ENCODE measurements at places on chromosomes 13 and 19. TPM values are rescaled to one million over a fixed set of nuclear protein-coding genes. Genes with fewer than 3 reads are reported as not detected.
A peak's percentile ranks its signal among the peaks of the same experiment; 100 is the strongest.

ZNF93 gene
- total RNA-seq: 17.0 TPM

S1PR2 gene
- 9.4 TPM for total RNA-seq

ZNF440 gene
- 6.4 TPM for total RNA-seq

FGF22 gene
- total RNA-seq: not detected

ANGPTL8 gene
- not detected for total RNA-seq

ZIK1 gene
- 3.4 TPM for total RNA-seq

KLK15 gene
- total RNA-seq: not detected

ATP4B gene
- not detected for total RNA-seq

KIR3DL1 gene
- total RNA-seq: not detected

PCSK4 gene
- 2.7 TPM for total RNA-seq

AKT1S1 gene
- 19.6 TPM for total RNA-seq

ZNF844 gene
- 2.5 TPM for total RNA-seq

GRCh38 chr13:36000028-36000427 is 131.2 kb downstream of the DCLK1 start:
- H3K36me3 ChIP-seq: no peaks in the 10 kb centered on the region
- no peak for DNase-seq
- no peaks in the 10 kb centered on the region for H3K27me3 ChIP-seq
- no peaks in the 10 kb centered on the region for H3K4me1 ChIP-seq

DNA sequence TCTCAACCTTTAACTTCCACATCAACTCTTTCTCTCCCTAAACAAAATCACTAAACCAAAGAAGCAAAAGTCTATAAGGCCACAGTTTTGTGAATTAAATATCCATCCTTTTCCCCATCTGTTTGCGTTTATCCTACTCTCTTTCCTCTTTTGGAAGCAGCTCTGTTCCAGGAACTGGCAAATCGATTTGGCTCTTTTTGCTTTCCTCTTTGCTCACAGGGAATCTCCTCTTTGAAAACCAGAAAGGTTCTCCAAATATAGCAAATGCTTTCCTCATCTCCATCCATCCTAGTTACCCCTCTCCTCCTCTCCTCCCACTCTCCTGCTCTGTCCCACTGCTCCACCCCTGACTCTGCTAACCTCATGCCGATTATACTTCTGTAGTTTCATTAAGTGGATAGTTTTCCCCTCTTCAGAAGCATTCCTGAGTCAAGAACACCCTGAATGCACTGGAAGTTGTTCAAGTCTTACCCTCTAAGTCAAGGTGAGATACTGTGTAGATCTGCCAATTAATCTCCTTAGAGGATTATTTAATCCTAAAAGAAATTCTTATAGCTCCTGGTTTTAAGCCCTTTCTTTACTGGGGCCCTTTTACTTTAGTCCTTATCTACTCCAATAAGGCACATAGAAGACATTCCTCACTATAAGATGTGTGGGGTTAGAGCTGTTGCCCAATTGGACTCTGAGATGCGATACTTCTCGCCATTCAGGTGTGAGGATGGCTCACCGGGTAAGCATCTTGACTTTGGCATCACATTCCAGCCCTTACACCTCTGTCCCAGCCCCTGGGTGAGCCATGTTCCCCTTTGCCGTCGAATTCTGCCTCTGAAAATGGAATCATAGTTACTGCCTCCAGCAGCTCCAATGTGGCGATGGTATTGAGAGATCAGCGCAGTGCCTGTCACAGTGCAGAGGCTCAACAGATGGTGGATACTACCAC is 67.6 kb downstream of the COL4A2 start:
- H3K27me3 ChIP-seq: peaks cover 36% of the 10 kb centered on the region
- no peaks in the 10 kb centered on the region for H3K36me3 ChIP-seq
- H3K4me1 ChIP-seq: no peaks in the 10 kb centered on the region
- no peak overlapping the region for H3K4me3 ChIP-seq
- H3K27ac ChIP-seq: no peak overlapping the region
- no peak for DNase-seq

DNA sequence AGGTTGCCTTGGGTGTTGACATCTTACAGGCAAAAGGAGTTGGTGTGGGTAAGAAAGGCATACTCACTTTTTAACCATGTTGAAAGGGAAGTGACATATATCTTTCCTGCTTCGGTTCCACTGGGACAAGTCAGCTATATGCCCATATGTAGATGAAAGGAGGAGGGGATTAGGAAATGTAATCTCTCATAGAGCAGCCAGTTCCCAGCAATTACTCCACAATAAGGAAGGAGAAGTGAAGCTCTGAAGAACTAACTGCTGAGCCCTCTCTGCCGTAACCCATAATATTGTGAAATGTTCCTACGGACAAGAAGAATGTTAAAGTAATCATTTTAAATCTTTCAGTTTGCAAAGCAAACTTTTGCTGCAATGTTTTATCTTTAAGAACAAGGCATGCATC is 82.2 kb downstream of the EDNRB start:
- no peaks in the 10 kb centered on the region for H3K4me1 ChIP-seq
- H3K36me3 ChIP-seq: no peaks in the 10 kb centered on the region
- H3K27me3 ChIP-seq: no peaks in the 10 kb centered on the region
- no peak for DNase-seq

GRCh38 chr19:40621966-40622772 is 21.0 kb downstream of the LTBP4 start:
- no peak overlapping the region for H3K4me3 ChIP-seq
- H3K27me3 ChIP-seq: no peaks in the 10 kb centered on the region
- H3K4me1 ChIP-seq: peaks cover 13% of the 10 kb centered on the region
- H3K36me3 ChIP-seq: peaks cover 48% of the 10 kb centered on the region
- no peak for DNase-seq

- no peaks in the 10 kb centered on the region for H3K4me1 ChIP-seq
- no peak for DNase-seq
- no peaks in the 10 kb centered on the region for H3K27me3 ChIP-seq
- H3K4me3 ChIP-seq: no peak overlapping the region
Measured at GRCh38 chr19:8045872-8046568, 6.5 kb upstream of the CCL25 start.

- H3K4me1 ChIP-seq: peaks cover 40% of the 10 kb centered on the region
- peaks cover 7% of the 10 kb centered on the region for H3K36me3 ChIP-seq
- peak overlapping the region; percentile 92 for H3K27ac ChIP-seq
- no peak overlapping the region for H3K4me3 ChIP-seq
- no peaks in the 10 kb centered on the region for H3K27me3 ChIP-seq
Measured at GRCh38 chr19:2053601-2054389, 2.8 kb upstream of the MKNK2 start.

DNA sequence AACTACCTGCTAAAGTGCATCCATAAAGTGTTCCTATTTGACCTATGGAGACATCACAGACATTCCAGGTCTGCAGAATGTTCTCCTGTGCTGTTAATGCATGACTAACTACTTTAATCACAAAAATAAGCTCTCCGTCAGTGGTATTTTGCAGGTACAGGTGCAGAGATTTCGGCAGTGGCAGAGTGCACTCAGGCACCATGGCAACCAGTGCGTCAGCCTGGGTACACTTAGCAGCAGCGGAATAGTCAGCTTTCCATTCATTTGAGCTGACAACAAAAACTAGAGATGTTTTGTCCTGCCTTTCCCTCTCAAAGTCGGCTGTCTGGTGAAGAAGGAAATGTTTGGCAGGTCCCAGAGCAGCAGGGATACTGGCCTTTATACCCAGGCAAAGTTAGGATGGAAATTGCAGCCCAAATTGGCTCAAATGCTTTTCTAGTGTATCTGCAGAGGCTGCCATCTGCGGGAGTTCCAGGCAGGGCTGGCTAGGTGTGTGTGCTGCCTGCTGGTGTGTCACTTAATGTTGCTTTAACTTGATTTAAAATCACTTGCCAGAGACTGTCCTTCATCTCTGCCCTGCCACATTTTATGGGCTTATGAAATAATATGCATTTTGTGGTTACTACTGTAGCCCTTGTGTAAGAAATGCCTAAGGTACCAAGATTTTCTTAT is 195.8 kb downstream of the RAP2A start:
- H3K27me3 ChIP-seq: peaks cover 4% of the 10 kb centered on the region
- H3K4me3 ChIP-seq: no peak overlapping the region
- DNase-seq: no peak
- H3K36me3 ChIP-seq: no peaks in the 10 kb centered on the region
- H3K4me1 ChIP-seq: no peaks in the 10 kb centered on the region

GRCh38 chr13:39210961-39211534 is 172.8 kb downstream of the NHLRC3 start:
- H3K4me1 ChIP-seq: no peaks in the 10 kb centered on the region
- peaks cover 7% of the 10 kb centered on the region for H3K27me3 ChIP-seq
- no peak overlapping the region for H3K4me3 ChIP-seq
- DNase-seq: no peak

DNA sequence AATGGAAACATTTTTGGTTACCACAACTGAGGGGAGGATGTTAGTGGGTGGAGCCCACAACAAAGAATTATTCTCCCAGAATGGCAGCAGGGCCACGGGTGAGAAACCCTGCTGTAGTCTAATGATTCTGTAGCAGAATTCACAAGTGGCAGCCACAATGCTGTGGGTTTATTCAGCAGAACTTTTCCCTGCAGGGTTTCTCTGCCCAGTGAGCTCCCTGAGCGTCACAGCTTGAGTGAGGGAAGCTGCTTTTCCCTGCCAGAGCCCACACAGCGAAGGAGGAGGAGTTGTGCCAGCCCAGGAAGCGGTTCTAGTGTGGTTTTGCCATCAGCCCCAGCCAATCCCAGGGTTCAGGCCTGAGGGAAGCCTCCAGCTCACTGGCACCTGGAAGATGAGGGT is 4.4 kb downstream of the ATP12A start:
- H3K4me1 ChIP-seq: peaks cover 29% of the 10 kb centered on the region
- H3K27ac ChIP-seq: no peak overlapping the region
- H3K36me3 ChIP-seq: no peaks in the 10 kb centered on the region
- H3K4me3 ChIP-seq: no peak overlapping the region

DNA sequence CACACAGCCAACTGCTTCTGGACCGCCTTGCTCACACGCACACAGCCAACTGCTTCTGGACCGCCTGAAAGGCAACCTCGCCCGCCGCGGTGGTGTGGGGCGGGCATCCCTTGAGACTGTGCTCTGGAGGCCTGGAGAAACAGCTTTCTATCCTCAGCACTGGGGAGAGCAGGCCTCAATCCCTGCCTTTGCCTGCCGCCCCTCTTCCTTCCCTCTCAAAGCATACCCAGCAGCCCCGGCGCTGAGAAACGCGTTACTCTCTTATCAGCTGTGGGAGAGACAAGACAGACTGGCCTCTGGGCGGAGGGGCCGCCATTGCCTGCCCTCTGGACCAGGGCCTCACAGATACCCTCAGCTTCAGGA is 2.9 kb downstream of the LIPE start:
- DNase-seq: no peak
- peak overlapping the region; percentile 87 for H3K27ac ChIP-seq
- H3K27me3 ChIP-seq: no peaks in the 10 kb centered on the region
- peaks cover 37% of the 10 kb centered on the region for H3K4me1 ChIP-seq

DNA sequence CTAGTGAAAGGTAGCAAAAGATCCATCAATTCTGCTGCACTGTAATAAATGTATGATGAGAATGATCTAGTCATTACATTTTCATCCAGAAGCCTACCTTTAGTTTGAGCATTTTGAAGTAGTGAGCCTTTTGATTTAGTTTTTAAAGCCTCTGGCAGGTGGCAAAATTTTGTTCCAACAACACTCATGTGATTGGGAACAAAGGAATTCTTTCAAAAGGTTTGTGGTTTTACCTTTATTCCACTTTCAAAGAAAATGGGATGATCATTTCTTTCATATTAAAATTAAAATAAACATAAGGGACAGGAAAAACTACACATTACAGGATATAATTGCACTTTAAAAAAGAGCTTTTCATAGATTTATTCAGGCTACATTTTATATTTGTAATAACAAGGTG is 260.2 kb downstream of the DACH1 start:
- H3K27ac ChIP-seq: no peak overlapping the region
- DNase-seq: no peak
- no peak overlapping the region for H3K4me3 ChIP-seq
- H3K36me3 ChIP-seq: no peaks in the 10 kb centered on the region

- H3K4me3 ChIP-seq: no peak overlapping the region
- no peaks in the 10 kb centered on the region for H3K4me1 ChIP-seq
- no peak for DNase-seq
Measured at GRCh38 chr13:81133066-81133465, 792.1 kb upstream of the SPRY2 start.

DNA sequence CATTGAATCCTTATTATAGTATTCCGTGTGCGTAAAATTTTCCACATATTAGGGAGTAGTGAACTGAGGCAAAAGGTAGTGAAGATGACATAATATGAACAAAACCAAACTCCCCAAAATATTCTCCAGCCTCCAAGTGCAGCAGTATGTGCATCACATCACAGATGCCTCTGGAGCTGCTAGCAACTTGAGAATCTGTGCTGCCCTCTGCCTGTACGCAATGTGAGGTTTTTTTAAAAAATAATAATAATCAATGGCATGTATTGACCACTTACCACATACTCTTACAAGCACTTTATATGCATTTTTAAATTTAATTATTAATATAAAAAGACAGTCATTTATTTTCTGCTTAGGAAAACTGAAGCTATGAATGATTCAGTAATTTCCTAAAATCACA is 583.0 kb upstream of the SPRY2 start:
- H3K36me3 ChIP-seq: no peaks in the 10 kb centered on the region
- no peak for DNase-seq
- H3K27ac ChIP-seq: no peak overlapping the region
- H3K4me1 ChIP-seq: no peaks in the 10 kb centered on the region
- H3K4me3 ChIP-seq: no peak overlapping the region

DNA sequence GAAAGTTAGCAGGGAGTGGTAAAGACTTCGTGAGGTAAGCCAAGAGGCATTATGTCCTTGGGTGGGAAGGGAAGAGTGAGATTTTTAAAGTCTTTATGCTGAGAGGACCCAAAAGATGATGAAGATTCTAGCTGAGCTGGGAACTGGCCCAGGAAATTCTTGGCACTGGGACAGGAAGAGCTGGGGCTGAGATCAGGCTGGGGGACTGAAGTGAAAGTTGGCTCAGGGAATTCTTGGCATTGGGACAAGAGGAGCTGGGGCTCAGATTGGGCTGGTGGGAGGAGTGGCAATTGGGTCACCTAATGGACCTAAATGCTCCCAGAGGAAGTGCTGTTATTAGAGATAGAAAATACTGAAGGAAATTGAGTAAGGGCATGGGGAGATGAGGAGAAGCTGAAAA is 8.8 kb downstream of the SCEL start:
- no peak overlapping the region for H3K27ac ChIP-seq
- H3K36me3 ChIP-seq: no peaks in the 10 kb centered on the region
- no peak for DNase-seq

- peaks cover 4% of the 10 kb centered on the region for H3K36me3 ChIP-seq
- H3K4me3 ChIP-seq: peak overlapping the region; percentile 60
- H3K4me1 ChIP-seq: peaks cover 20% of the 10 kb centered on the region
- no peak overlapping the region for H3K27ac ChIP-seq
Measured at GRCh38 chr19:45153339-45154063, 7.3 kb downstream of the NKPD1 start.

Data from activated CD4-positive, alpha-beta memory T cell treated with anti-CD3 and anti-CD28 coated beads for 36 hours (primary cell).